ENCODE measurements at places on chromosomes 3 and 15.

DNA sequence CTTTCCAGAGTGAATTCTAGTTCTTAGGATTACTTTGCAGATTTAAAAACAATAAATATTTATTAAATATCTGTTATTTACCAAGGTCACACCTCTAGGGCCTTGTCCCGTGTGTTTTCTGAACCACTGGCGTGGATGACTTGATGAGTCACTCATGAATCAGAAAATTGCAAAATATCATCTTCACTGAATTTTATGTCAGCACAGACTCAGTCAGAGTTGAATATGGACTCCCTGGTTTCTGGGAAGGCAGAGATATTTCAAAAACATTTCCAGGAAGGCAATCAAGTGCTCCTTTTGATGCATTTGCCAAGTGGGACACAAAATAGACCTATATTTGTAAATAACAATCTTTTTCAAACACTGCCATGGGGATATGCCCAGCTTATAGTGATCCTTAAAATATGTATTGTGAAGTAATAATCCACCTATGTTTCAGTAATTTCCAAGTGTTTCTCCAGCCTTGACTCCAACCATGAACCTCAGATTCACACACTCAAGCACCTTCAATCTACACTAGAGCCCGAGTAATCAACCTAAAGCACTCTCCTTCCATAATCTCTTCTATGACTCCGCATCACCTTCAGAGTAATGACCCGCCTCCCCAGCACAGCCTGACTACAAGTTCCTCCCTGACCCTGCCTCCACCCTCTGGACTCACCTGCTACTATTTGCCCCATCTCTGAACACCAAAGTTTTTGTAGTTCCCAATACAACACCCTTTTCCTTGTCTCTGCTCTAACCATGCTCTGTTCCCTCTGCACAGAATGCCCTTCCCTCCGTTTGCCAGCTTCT, 24.3 kb downstream of the DPH3 start:
- no peak for DNase-seq

DNA sequence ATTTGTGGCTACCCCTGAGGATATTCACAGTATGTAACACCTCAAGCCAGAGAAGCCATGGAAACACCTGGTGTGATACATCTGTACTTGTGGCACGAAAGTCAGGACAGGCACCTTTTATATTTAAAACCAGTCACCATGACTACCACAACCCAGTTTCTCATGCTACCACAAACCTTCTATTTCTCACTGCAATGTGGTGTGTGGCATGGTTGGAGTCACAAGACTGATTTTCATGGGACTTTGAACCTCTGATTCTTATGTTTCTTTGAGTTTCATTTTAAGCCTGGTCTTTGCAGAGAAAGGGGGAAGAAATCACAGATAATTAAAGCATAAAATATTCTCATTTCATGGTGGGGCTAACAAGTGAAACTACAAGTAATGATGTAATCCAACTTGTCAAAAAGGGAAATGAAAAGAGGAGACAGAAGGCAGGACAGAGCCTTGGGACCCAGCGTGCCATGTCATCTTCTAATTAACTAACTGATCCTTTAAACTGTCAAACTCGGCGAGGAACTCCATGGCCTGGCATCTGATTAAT, 175.9 kb downstream of the PDZRN3 start:
- DNase-seq, result no peak

DNA sequence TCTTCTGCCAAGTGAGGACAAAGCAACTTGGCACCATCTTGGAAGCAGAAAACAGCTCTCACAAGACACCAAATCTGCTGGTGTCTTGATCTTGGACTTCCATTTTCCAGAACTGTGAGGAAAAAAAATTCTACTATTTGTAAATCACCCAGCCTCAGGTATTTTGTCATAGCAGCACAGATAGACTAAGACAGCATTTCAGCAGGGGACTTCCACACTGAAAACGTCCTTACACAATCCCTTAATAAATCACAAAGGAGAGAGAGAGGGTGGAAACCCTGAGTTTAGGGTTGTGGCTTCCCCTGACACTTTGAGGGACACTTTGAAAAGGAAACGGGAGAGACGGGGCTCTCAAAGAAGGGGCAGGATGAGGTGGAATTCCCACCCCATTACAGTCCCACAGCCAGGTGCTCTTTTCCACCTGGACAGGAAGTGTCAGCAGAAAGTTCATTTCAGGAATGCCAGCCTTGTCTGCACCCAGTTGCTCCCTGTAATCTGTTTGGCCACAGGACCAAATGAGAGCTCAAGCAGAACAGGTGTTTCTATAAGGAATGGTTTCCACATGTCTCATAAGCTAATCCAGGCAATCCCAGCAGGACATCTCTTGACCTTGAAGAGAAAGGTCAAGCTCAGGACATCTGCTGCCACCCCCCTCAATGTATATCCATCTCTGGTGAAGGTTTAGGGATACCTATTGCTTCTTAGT, 51.3 kb downstream of the MYLK start:
- no peak for DNase-seq

DNA sequence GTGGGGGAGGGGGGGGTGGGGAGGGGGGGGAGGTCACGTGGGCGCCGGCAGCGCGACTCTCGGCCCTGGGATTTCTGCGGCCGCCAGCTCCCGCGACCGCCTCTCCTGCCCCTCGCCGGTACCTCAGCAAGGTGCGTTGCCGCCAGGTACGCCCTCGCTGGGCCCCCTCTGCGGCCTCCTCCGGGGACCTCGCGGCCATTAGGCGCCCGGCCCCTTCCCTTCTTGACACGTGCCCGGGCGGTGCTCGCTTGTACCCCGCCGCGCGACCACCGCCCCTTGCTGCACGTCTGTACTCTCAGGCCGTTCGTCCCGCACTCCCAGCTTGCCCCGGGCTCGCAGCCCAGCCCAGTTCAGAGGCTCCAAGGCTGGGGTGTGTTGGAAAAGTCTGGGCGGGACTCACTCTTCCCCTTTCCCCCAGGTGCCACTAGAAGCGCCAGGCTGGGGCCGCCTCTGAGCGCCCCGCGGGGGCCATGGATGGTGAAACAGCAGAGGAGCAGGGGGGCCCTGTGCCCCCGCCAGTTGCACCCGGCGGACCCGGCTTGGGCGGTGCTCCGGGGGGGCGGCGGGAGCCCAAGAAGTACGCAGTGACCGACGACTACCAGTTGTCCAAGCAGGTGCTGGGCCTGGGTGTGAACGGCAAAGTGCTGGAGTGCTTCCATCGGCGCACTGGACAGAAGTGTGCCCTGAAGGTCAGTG, at the start of gene MAPKAPK3:
TSS of gene MAPKAPK3 (plus strand) at position 56 of the 696 bp plus-strand sequence. CDS start at position 471, 415 bp downstream.
- no peak for DNase-seq

GRCh38 chr15:72009222-72009621, 108.7 kb downstream of the MYO9A start:
- no peak for DNase-seq
